ENCODE measurements at places on chromosomes 3 and 15. TPM values are rescaled to one million over a fixed set of nuclear protein-coding genes. Genes with fewer than 3 reads are reported as not detected.

The GOLGA8N gene
- 0.62 TPM for total RNA-seq

The TM4SF1 gene
- total RNA-seq = 1,132 TPM

The VWA5B2 gene
- 0.20 TPM for total RNA-seq

The NDN gene
- total RNA-seq = 1.9 TPM

The COL8A1 gene
- not detected for total RNA-seq

The PIK3R4 gene
- 30.3 TPM for total RNA-seq

The ABHD10 gene
- 26.5 TPM for total RNA-seq

The GALNT15 gene
- total RNA-seq = not detected

The TRAT1 gene
- total RNA-seq = not detected

The MAP1A gene
- 10.0 TPM for total RNA-seq

The MCF2L2 gene
- total RNA-seq = 0.31 TPM

The CCR8 gene
- not detected for total RNA-seq

The MYL3 gene
- total RNA-seq = 5.8 TPM

The TMEM87A gene
- total RNA-seq = 26.0 TPM

The SLC9A9 gene
- total RNA-seq = not detected

The PRR20G gene
- total RNA-seq = not detected

The SPESP1 gene
- total RNA-seq = 0.17 TPM

The LMAN1L gene
- not detected for total RNA-seq

The PLCH1 gene
- 12.8 TPM for total RNA-seq

The GPR62 gene
- not detected for total RNA-seq

The MAGEL2 gene
- total RNA-seq = not detected

The HGD gene
- total RNA-seq = not detected

The DCUN1D1 gene
- 9.6 TPM for total RNA-seq

The EXD1 gene
- 0.03 TPM for total RNA-seq

The SNX22 gene
- 18.2 TPM for total RNA-seq

The CCNB2 gene
- 95.2 TPM for total RNA-seq

The ADCY5 gene
- 5.5 TPM for total RNA-seq

The LDHAL6B gene
- total RNA-seq = not detected

The GPR171 gene
- not detected for total RNA-seq

The ELL3 gene
- total RNA-seq = 51.2 TPM

The GOLGA6D gene
- total RNA-seq = not detected

The IQCF6 gene
- total RNA-seq = not detected

The SENP8 gene
- 1.4 TPM for total RNA-seq

The DUOXA1 gene
- not detected for total RNA-seq

The GLDN gene
- total RNA-seq = not detected

The GOLGA6L9 gene
- total RNA-seq = 1.4 TPM

The KCNH8 gene
- total RNA-seq = not detected

The HYAL1 gene
- total RNA-seq = 18.4 TPM

The DAPK2 gene
- 24.4 TPM for total RNA-seq

The FANCD2OS gene
- total RNA-seq = not detected

The FBXW12 gene
- 0.68 TPM for total RNA-seq

The LTF gene
- total RNA-seq = not detected

All from G401 (cell line).